Pancreas (tissue), 10 donors: ENCODE measurements at places on chromosomes 2 and 18. TPM values are rescaled to one million over a fixed set of nuclear protein-coding genes. Genes with fewer than 3 reads are reported as not detected.

Gene LAMA3
- total RNA-seq = 6.7 TPM

DNA sequence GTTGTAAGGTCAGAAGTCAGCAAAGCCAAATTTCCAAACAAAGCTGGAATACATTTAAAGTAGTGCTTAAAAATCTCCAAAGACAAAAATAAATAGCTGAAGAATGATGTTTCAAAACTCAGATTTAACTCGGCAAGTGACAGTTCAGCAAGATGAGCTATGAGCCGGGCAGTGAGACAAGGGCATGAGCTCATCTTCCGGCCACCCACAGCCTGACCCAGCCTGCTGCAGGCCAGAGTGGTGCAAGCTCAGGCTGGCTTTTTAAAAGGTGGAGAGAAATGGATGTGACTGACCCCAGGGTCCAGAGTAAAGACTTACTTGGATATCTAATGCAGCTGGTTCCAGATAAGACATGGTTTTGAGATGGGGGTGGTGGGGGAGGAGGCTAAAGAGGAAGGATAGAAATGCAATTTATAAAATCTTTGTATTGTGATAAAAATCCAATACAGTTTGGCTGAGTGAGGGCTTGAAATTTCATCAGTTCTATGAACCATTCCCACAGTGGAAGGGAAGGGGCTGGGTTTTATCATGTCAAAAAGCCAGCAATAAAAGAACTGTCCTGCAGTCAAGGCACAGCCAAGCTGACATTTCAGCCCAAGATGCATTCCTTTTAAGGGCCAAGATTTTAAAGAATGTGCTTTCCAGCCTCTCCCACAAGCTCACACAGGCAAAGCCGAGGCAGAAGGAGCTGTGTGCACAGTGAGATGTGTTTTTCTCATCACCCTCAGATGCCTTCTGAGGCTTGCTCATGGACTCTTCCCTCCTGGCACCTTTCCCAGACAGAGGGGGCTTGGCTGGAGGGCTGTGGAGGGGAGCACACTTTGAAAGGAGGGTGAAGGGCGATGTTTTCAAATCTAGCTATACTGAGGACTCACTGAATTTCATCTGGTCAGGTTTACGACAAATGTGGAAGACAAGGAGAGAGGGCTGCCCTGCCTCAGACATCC lies 97.9 kb upstream of the KLHL29 start:
- no peak overlapping the region for H3K4me3 ChIP-seq
- H3K4me1 ChIP-seq = no peaks in the 10 kb centered on the region
- no peak for DNase-seq
- H3K27me3 ChIP-seq = no peaks in the 10 kb centered on the region

Gene CD8B2
- 0.03 TPM for total RNA-seq

- no peak for DNase-seq
- H3K36me3 ChIP-seq = no peaks in the 10 kb centered on the region
- H3K27ac ChIP-seq = no peak overlapping the region
- H3K4me1 ChIP-seq = no peaks in the 10 kb centered on the region
- H3K4me3 ChIP-seq = no peak overlapping the region
Observed at GRCh38 chr18:13605901-13606300, 120.5 kb downstream of the FAM210A start.

- H3K4me1 ChIP-seq = no peaks in the 10 kb centered on the region
- no peak for DNase-seq
- no peak overlapping the region for H3K27ac ChIP-seq
- no peak overlapping the region for H3K4me3 ChIP-seq
- no peaks in the 10 kb centered on the region for H3K27me3 ChIP-seq
- no peaks in the 10 kb centered on the region for H3K36me3 ChIP-seq
Observed at GRCh38 chr2:14803994-14804393, 171.5 kb downstream of the LRATD1 start.

DNA sequence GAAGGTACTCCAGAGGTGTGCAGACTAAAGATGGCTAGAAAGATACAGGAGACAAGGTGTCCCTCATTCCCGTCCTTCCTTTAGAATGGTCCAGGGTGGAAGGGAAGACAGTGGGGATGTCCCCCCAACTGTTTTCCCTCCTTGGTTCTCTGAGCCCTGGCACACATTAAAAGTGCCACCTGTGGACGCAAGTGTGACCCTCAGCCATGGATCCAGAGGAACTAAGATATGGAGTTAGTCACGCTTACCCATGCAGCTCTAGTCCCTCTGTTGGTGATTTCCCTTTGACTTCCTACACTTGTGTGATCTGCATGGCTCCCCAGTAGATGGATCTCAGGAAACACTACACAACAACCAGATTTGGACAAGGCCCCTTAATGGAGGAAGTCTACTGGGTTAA lies 113.1 kb upstream of the SRD5A2 start:
- no peaks in the 10 kb centered on the region for H3K36me3 ChIP-seq
- no peak overlapping the region for H3K27ac ChIP-seq
- DNase-seq = no peak
- no peaks in the 10 kb centered on the region for H3K27me3 ChIP-seq
- H3K4me1 ChIP-seq = no peaks in the 10 kb centered on the region

DNA sequence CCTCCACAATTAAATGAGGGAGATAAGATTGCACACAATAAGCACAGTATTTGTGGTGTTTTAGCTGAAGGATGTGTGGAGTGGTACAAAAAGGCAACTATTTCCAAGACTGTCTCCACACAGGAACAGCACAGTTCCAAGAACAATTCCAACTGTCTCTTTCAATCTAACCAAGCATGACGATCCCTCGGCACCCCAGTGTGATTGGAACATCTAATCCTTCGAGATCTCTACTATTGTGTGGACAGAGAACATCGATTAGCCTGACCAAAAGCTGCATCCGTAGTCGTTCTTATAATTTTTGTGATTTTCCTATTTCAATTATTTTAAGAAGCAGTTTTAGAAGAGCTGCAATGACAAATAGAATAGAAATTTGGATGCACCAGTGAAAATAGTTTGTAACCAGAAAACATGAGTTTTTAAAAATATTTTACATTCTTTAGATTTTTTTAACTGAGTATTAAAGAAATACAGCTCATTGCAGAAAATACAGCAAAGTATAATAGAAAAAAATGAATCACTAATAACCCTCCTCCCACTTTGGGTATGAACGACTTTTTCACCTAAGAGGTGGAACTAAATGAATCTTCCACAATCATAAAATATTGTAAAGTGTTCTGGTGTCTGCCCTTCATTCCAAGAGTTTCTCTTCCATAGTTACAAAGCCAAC lies 76.4 kb upstream of the CABLES1 start:
- H3K4me1 ChIP-seq = no peaks in the 10 kb centered on the region
- no peaks in the 10 kb centered on the region for H3K27me3 ChIP-seq
- H3K36me3 ChIP-seq = no peaks in the 10 kb centered on the region

Gene PNKD
- total RNA-seq = 17.2 TPM

DNA sequence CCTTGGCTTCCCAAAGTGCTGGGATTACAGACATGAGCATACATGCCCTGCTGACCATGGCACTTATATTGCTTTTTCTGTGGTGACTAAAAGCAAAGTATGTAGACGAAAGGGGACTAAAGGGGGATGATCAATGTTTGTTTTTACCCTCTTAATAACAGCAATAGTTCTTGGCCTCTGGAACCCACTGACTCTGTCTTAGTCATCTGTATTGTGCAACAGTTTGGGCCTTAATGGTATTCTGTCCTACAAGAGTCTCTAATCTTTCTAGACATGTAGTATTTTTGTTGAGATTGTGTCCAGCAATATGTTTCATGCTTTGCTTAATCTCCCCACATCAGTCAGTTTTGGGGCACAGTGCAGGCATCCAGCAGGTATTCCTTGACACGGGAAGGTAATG lies 359.9 kb upstream of the FANCL start:
- DNase-seq = no peak
- H3K4me1 ChIP-seq = no peaks in the 10 kb centered on the region
- H3K27me3 ChIP-seq = no peaks in the 10 kb centered on the region
- no peak overlapping the region for H3K4me3 ChIP-seq

- H3K4me1 ChIP-seq = peaks cover 20% of the 10 kb centered on the region
- no peaks in the 10 kb centered on the region for H3K27me3 ChIP-seq
- H3K4me3 ChIP-seq = no peak overlapping the region
Observed at GRCh38 chr2:174615871-174616436, 18.4 kb upstream of the WIPF1 start.

DNA sequence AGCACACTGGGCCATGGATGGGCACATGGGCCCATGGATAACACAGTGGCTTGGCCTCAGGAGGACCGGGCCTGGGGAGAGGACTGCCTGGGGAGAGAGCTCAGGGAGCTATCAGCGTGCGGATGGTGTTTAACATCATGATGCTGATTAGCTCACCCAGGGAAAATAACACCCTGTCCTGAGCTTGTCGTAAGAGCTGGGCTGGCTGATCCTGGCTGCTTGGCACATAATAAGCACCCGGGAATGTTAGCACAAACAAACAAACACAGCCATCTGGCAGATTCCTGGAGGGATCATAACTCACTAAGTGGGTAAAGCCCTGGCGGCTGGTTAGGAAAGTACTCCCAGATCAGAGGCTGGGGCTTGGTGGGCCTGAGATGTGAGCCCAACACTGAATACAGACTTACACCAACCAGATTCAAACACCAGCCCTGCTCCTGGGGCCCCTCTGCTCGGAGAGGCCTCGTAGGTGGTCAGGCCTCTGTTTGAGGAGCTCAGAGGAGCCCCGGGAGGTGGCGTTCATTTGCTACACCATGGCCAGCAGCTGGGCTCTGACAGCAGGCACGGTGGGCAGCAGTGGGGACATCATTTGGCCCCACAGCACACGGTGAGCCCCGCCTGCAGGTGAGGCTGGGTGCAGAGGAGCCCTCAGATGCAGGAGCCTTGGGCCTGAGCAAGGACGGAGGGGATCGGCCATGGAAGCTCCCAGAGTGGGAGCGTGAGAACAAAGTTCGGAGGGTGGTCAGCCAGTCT lies 193.4 kb upstream of the HDAC4 start:
- no peaks in the 10 kb centered on the region for H3K4me1 ChIP-seq
- H3K4me3 ChIP-seq = no peak overlapping the region
- H3K27ac ChIP-seq = no peak overlapping the region
- no peaks in the 10 kb centered on the region for H3K36me3 ChIP-seq
- no peaks in the 10 kb centered on the region for H3K27me3 ChIP-seq
- no peak for DNase-seq

- DNase-seq = no peak
- no peaks in the 10 kb centered on the region for H3K27me3 ChIP-seq
- H3K4me1 ChIP-seq = no peaks in the 10 kb centered on the region
Observed at GRCh38 chr2:105344704-105345345, 7.5 kb downstream of the C2orf49 start.

- no peaks in the 10 kb centered on the region for H3K27me3 ChIP-seq
- DNase-seq = no peak
- H3K4me3 ChIP-seq = no peak overlapping the region
- no peak overlapping the region for H3K27ac ChIP-seq
- peaks cover 4% of the 10 kb centered on the region for H3K4me1 ChIP-seq
- H3K36me3 ChIP-seq = no peaks in the 10 kb centered on the region
Observed at GRCh38 chr2:168559187-168559586, 103.1 kb downstream of the CERS6 start.

DNA sequence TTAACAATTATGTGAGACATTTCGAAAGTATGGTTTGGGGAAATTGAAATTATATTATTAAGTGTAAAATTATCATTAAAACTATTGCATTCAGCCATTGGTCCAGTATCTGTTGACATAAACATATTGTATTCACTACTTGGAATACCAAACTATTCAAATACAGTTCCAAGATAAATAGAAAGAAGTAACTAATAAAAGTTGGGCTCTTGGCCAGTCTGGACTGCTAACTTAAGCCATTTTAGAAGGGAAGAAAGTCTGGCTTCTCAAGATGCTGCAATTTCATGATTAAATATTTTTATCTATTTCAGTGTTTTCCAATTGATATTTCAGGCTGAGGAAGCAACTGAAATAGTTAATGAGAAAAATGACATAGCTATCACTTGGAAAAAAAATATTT lies 109.8 kb upstream of the CHRNA1 start:
- DNase-seq = no peak
- H3K4me3 ChIP-seq = no peak overlapping the region
- H3K27ac ChIP-seq = no peak overlapping the region
- H3K27me3 ChIP-seq = no peaks in the 10 kb centered on the region

- no peak overlapping the region for H3K4me3 ChIP-seq
- no peaks in the 10 kb centered on the region for H3K36me3 ChIP-seq
- H3K27me3 ChIP-seq = no peaks in the 10 kb centered on the region
- no peaks in the 10 kb centered on the region for H3K4me1 ChIP-seq
- no peak for DNase-seq
Observed at GRCh38 chr18:58911241-58911640, 46.6 kb downstream of the ZNF532 start.

DNA sequence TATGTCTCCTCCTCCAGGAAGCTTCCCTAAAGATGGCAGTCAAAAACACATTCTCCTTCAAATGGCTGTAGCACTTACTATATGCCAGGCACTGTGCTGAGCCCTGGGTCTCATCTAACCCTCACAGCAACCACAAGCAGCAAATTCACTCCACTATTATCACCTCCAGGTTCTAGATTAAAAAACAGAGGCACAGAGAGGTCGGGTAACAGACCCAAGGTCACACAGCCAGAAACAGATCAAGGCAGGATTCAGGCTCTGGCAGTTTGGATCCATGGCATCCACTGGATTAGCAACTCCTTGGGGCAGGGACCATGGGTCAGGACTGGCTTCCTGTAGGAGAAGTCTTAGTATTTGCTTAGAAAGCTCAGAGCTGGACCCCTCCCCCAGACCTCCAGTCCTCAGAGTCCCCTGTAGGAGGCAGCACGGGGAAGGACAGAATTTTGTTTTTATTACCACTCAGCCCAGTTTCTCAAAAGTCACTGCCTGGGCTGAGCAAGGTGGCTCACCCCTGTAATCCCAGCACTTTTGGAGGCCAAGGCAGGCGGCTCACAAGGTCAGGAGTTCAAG lies 34.4 kb downstream of the ZFP36L2 start:
- no peak overlapping the region for H3K4me3 ChIP-seq
- peaks cover 33% of the 10 kb centered on the region for H3K4me1 ChIP-seq
- no peaks in the 10 kb centered on the region for H3K27me3 ChIP-seq
- H3K27ac ChIP-seq = no peak overlapping the region

DNA sequence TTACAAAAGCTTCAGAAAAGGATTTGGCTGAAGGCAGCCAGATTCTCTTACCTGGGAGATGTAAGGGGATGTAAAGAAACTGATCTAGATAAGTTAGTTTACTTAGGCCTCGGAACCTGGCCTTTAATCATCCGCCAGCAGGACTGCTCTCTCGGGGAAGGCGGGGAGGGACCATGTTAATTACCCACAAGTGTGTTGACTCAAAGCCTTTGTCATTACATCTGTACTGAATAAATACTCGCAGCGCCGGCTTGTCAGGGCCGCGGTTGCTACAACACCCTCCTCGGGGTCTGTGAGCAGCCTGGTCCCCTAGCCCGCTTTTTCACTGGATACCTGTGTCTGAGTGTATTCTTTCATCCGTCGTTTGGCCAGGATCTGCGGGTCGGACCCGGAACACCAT lies 6.7 kb downstream of the CHMP3 start:
- no peak overlapping the region for H3K27ac ChIP-seq
- H3K27me3 ChIP-seq = no peaks in the 10 kb centered on the region
- peaks cover 5% of the 10 kb centered on the region for H3K4me1 ChIP-seq

GRCh38 chr18:49875783-49876182 lies 62.5 kb upstream of the ACAA2 start:
- no peak overlapping the region for H3K27ac ChIP-seq
- H3K4me3 ChIP-seq = no peak overlapping the region
- no peaks in the 10 kb centered on the region for H3K27me3 ChIP-seq
- no peak for DNase-seq
- H3K4me1 ChIP-seq = no peaks in the 10 kb centered on the region

GRCh38 chr2:177193240-177193639 lies 19.4 kb upstream of the HNRNPA3 start:
- no peak overlapping the region for H3K4me3 ChIP-seq
- no peaks in the 10 kb centered on the region for H3K36me3 ChIP-seq
- no peaks in the 10 kb centered on the region for H3K4me1 ChIP-seq
- H3K27ac ChIP-seq = no peak overlapping the region
- H3K27me3 ChIP-seq = no peaks in the 10 kb centered on the region
